ENCODE measurements at places on chromosomes 2 and 18. TPM values are rescaled to one million over a fixed set of nuclear protein-coding genes. Genes with fewer than 3 reads are reported as not detected.

DNA sequence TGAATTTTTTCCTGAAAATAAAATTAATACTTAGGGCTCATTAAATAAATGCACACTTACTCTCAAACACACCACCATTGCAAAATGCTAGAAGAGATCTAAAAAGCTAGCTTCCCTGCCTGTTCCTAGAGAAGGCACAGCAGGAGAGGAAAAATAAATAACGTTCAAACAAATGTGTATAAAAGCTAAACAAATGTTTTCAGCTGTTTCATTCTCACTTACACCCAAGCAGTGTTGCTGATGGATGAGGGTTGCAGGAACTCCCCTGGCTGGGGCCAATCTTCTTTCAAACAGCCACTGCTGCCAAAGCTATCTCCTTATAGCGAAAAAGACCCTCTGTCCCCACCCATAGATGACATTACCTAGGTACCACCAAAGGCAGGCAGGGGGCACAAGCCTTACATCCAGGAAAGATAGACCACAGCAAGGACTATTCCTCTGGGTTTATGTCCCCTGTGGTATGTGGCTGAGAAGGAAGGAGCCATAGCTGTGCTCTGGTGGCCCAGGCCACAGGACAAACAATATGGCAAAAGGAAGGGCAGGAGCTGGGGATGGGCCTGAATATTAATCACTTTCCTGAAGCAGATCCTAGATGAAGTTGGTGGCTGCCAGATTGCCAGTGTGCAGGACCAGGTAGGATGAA, 214.6 kb downstream of the TTC32 start:
- no peaks in the 10 kb centered on the region for H3K27me3 ChIP-seq
- H3K4me3 ChIP-seq = no peak overlapping the region
- no peaks in the 10 kb centered on the region for H3K36me3 ChIP-seq
- H3K4me1 ChIP-seq = no peaks in the 10 kb centered on the region
- no peak overlapping the region for H3K27ac ChIP-seq

- H3K27me3 ChIP-seq = peaks cover 7% of the 10 kb centered on the region
- no peaks in the 10 kb centered on the region for H3K4me1 ChIP-seq
- no peak overlapping the region for H3K4me3 ChIP-seq
- H3K27ac ChIP-seq = no peak overlapping the region
- H3K36me3 ChIP-seq = no peaks in the 10 kb centered on the region
Measured at GRCh38 chr2:8889978-8890377, 52.6 kb upstream of the KIDINS220 start.

GRCh38 chr2:134669731-134670669, 48.8 kb downstream of the TMEM163 start:
- H3K27me3 ChIP-seq = peaks cover 35% of the 10 kb centered on the region
- peaks cover 59% of the 10 kb centered on the region for H3K4me1 ChIP-seq
- peak overlapping the region; percentile 27 for H3K27ac ChIP-seq

DNA sequence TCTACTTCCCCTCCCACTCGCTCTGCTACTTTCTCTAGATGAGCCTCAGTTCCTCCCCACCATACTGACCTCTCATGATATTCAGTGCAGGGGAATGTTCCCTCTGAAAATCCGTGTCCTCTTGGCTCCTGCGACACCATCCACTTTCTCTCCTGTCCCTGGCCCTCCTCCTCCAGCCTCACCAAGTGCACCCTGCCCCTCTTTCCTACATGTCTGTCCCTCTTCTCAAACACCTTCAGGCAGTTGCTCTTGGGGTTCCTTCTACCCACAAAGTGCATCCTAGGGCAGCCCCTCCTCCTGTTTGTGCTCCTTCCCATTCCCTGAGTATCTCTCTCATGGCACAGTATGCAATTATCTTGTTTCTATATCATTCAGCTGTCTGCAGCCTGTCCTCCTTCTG, 246.4 kb upstream of the RAB6C start:
- no peak for DNase-seq
- H3K4me3 ChIP-seq = no peak overlapping the region
- no peaks in the 10 kb centered on the region for H3K36me3 ChIP-seq
- no peak overlapping the region for H3K27ac ChIP-seq

- H3K27me3 ChIP-seq = no peaks in the 10 kb centered on the region
- H3K36me3 ChIP-seq = no peaks in the 10 kb centered on the region
- no peak for DNase-seq
- H3K27ac ChIP-seq = no peak overlapping the region
- no peak overlapping the region for H3K4me3 ChIP-seq
- H3K4me1 ChIP-seq = no peaks in the 10 kb centered on the region
Measured at GRCh38 chr2:80461505-80462197, 157.1 kb upstream of the LRRTM1 start.

GRCh38 chr2:881204-881918, 69.3 kb upstream of the SNTG2 start:
- peaks cover 5% of the 10 kb centered on the region for H3K27me3 ChIP-seq
- H3K4me1 ChIP-seq = no peaks in the 10 kb centered on the region
- DNase-seq = no peak
- no peak overlapping the region for H3K4me3 ChIP-seq
- H3K27ac ChIP-seq = no peak overlapping the region
- no peaks in the 10 kb centered on the region for H3K36me3 ChIP-seq

- H3K27me3 ChIP-seq = no peaks in the 10 kb centered on the region
- peak overlapping the region; percentile 10 for H3K27ac ChIP-seq
- peaks cover 32% of the 10 kb centered on the region for H3K36me3 ChIP-seq
- DNase-seq = no peak
- no peak overlapping the region for H3K4me3 ChIP-seq
Measured at GRCh38 chr2:179963626-179964025, 43.5 kb downstream of the CWC22 start.

GRCh38 chr18:33427549-33427948, 13.0 kb downstream of the CCDC178 start:
- no peak overlapping the region for H3K27ac ChIP-seq
- no peaks in the 10 kb centered on the region for H3K4me1 ChIP-seq
- DNase-seq = no peak
- H3K36me3 ChIP-seq = no peaks in the 10 kb centered on the region

DNA sequence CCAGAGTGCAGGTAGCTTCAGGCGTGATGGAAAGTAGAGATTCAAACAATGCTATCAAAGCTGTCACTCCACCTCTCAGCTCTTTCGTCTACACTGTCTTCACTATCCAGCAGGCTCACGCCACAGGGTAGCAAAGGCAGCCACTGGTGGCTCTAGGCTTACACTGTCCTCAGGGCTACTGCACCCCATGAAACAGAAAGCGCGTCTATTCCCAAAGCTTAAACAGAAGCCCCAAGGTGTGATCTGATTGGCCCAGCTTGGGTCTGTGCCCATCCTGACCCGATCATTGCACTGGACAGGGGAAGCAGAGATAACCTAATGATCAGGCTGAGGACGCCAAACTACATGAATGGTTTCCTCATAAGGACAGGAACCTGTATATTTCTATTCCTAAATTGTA, 100.1 kb downstream of the PDCL3 start:
- no peak for DNase-seq
- no peak overlapping the region for H3K27ac ChIP-seq
- no peaks in the 10 kb centered on the region for H3K36me3 ChIP-seq
- H3K27me3 ChIP-seq = peaks cover 7% of the 10 kb centered on the region
- no peak overlapping the region for H3K4me3 ChIP-seq
- no peaks in the 10 kb centered on the region for H3K4me1 ChIP-seq

DNA sequence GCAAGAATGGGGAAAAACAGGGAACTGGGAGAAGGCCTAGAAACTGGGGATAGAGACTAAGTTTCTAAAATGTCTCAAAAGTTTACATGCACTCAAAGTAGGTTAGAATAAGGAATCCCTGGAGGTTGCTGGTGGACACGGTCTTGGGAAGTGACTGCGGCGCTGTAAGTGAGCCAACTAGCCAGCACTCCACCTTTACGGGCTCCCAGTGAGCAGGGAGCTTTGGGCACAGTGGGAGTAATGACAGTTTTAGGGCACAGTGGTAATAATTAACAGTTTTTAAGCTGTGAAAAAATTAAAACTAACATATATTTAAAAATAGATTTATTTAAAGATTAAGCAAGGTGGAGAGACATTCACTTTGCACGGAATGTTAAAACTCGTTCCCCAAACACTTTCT, 20.9 kb upstream of the CD302 start:
- H3K36me3 ChIP-seq = peaks cover 10% of the 10 kb centered on the region
- no peaks in the 10 kb centered on the region for H3K4me1 ChIP-seq
- no peak overlapping the region for H3K4me3 ChIP-seq
- DNase-seq = no peak

DNA sequence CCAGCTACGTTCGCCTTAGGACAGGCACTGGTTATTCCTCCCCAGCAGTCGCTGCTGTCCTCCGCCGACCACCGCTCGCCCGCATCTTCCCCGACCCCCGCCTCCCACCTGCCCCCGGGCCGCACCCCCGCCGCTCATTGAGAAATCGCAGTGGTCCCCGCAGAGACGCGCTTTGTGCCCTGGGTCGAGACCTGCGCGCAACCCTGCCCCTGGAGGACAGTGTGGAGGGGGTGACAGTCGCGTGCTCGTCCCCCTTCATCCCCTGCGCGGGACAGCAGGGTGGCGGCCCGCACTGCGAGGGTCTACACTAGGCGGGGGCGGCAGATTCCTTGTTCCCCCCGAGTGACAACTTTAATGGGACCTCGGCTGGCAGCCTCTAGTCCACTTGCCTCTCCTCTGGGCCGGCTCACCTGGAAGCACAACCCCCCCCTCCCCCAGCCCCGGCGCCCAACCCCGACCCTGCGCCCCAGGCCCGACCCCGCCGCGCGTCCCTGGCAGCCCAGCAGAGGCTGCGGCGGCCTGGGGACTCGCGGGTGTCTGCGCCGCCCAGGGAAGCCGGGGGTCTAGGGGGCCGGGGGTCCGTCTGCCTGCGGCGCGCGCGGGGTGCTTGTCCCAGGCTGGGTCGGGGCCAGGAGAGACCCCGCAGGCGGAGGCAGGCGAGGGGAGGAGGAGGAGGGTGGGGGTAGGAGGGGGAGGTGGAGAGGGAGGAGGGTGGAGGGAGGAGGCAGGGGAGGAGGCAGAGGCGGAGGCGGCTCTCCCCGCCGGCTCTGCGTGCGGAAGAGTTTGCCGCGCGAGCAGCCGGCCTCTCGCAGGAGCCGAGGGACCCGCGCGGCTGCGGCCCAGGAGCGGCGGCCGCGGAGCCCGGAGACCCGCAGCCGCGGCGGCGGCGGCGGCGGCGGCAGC, at the start of gene NPAS2:
Gene NPAS2 (plus strand): TSS at position 770 of the 903 bp plus-strand sequence. CDS start 84,616 bp downstream, outside the sequence.
- no peak within 1 kb of the TSS for H3K27ac ChIP-seq
- peaks cover 48% of the 10 kb centered on the region for H3K27me3 ChIP-seq
- H3K36me3 ChIP-seq = no peaks in the 10 kb centered on the region
- H3K4me1 ChIP-seq = peaks cover 19% of the 10 kb centered on the region
- H3K4me3 ChIP-seq = peak within 1 kb of the TSS; percentile 79
- DNase-seq = no peak

- DNase-seq = no peak
- H3K27ac ChIP-seq = no peak overlapping the region
- peaks cover 8% of the 10 kb centered on the region for H3K4me1 ChIP-seq
- peaks cover 32% of the 10 kb centered on the region for H3K36me3 ChIP-seq
Measured at GRCh38 chr2:20797096-20797495, 25.8 kb downstream of the LDAH start.

- DNase-seq = no peak
- no peaks in the 10 kb centered on the region for H3K27me3 ChIP-seq
- H3K4me3 ChIP-seq = no peak overlapping the region
- H3K27ac ChIP-seq = no peak overlapping the region
Measured at GRCh38 chr18:61079714-61080113, 253.5 kb upstream of the CDH20 start.

- no peaks in the 10 kb centered on the region for H3K4me1 ChIP-seq
- peaks cover 28% of the 10 kb centered on the region for H3K27me3 ChIP-seq
- no peaks in the 10 kb centered on the region for H3K36me3 ChIP-seq
- H3K27ac ChIP-seq = no peak overlapping the region
Measured at GRCh38 chr18:37254236-37254754, 311.3 kb downstream of the CELF4 start.

DNA sequence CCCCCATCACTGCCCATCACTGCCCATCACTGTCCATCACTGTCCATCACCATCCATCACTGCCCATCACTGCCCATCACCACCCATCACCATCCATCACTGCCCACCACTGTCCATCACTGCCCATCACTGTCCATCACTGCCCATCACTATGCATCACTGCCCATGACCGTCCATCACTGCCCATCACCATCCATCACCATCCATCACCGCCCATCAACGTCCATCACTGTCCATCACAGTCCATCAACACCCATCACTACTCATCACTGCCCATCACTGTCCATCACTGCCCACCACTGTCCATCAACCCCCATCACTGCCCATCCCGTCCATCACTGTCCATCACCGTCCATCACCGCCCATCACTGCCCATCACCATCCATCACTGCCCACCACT, 57.8 kb upstream of the OTOS start:
- no peaks in the 10 kb centered on the region for H3K4me1 ChIP-seq
- no peak for DNase-seq
- H3K27ac ChIP-seq = no peak overlapping the region
- peaks cover 4% of the 10 kb centered on the region for H3K27me3 ChIP-seq
- no peaks in the 10 kb centered on the region for H3K36me3 ChIP-seq

The VWC2L gene
- not detected for total RNA-seq

The EFEMP1 gene
- not detected for total RNA-seq

The DNER gene
- total RNA-seq = not detected

The ABCB11 gene
- total RNA-seq = not detected

The FIGN gene
- total RNA-seq = not detected

The MC2R gene
- total RNA-seq = not detected

The PTPRN gene
- not detected for total RNA-seq

The CRYBA2 gene
- total RNA-seq = not detected

The COBLL1 gene
- not detected for total RNA-seq

The UGT1A3 gene
- total RNA-seq = not detected

The CNDP1 gene
- total RNA-seq = not detected

The KRTCAP3 gene
- total RNA-seq = 3.5 TPM

The SULT1C2 gene
- not detected for total RNA-seq
